Right cardiac atrium (tissue), 5 donors: ENCODE measurements at places on chromosomes 1 and 21. TPM values are rescaled to one million over a fixed set of nuclear protein-coding genes. Genes with fewer than 3 reads are reported as not detected.

Gene DNM3
- polyA plus RNA-seq: 1.5 TPM

Gene SMG7
- polyA plus RNA-seq: 18.6 TPM

Gene KPRP
- polyA plus RNA-seq: not detected

Gene S100A16
- 73.9 TPM for polyA plus RNA-seq

Gene CHD5
- polyA plus RNA-seq: 0.29 TPM

Gene CHI3L1
- polyA plus RNA-seq: 4.9 TPM

Gene KRTAP10-10
- not detected for polyA plus RNA-seq

Gene A3GALT2
- not detected for polyA plus RNA-seq

Gene TDRD5
- polyA plus RNA-seq: 0.07 TPM

Gene CEP104
- polyA plus RNA-seq: 8.7 TPM

Gene FCGR2B
- 3.3 TPM for polyA plus RNA-seq

Gene SH3BGRL3
- polyA plus RNA-seq: 41.9 TPM

Gene DIPK1A
- polyA plus RNA-seq: 4.4 TPM

Gene DYNLT4
- 1.1 TPM for polyA plus RNA-seq

Gene FAM167B
- 6.5 TPM for polyA plus RNA-seq

Gene NPR1
- polyA plus RNA-seq: 26.0 TPM

Gene ANGPTL1
- 19.1 TPM for polyA plus RNA-seq
